ENCODE measurements at places on chromosomes 11 and 22.

DNA sequence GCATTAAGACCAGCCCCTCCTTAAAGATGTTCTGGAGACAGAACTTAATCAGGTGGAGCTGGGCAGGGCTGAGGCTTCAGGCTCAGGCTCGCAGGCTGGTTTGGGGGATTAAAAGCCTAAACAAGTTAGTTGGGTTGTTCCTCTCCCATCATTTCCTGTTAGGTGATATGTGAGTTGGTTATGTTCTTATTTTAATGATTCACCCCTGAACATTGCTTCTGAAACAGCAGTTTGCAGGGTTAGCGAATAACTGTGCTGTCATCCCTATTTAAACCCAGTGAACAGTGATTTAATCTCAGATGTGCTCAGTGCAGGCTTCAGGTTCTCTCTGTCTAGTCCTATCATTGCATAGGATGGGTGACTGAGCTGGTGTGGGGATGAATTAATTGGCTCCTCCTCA is 47.4 kb upstream of the BIRC3 start:
- DNase-seq = no peak

DNA sequence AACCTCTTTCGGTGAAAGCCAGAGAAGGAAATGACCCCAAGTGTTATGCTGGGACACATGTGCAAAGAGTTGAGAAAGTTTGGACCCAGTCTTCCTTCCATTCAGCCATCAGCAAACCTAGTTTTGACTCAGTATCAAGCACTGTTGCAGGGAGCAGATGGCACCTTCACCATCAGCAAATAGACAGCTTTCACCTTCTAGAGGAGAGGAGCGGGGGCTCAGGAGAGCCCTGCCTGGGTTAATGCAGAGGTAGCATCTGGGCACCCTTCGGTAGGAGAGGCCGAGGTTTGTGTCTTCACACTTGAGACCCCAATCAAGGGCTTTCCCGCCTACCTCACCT is 16.2 kb upstream of the MFRP start:
- no peak for DNase-seq

- no peak for DNase-seq
These were observed 66.9 kb downstream of the KCNQ1 start for GRCh38 chr11:2511421-2512369.

DNA sequence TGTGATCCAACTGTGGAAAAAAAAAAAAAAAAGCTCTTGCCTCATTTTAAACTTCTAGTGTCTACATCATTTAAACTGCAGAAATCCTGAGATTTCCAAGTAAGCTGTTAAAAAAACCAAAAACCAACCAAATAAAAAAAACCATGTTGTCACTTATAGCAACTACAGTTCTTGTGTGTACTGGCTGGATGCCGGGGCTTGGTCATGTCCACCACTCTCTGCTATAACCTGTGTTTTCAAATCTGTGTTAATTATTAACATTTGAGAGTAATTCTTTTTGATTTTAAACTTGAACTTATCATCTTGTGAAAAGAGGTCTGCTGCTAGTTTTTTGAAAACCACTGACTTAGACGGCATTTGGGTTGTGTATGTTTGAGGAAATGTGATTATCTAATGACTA is 32.2 kb upstream of the BID start:
- DNase-seq = no peak

GRCh38 chr11:33310720-33311500 is 53.7 kb downstream of the HIPK3 start:
- no peak for DNase-seq

DNA sequence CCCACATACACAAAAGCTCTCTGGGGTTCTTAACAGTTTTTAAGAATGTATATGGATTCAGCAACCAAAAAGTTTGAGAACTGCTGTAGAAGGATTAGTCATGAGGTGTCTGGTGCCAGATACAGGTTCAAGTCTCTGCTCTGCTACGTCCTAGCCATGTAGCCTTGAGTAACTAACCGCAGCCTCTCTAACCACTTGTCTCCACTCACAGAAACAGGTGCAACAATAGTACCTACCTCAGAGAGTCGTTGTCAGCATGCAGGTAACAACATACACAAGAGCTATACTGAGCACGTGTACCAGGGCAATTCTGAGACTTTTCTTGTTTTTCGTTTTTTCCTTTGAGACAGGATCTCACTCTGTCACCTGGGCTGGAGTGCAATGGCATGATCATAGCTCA is 26.9 kb downstream of the CBX7 start:
- DNase-seq = no peak

DNA sequence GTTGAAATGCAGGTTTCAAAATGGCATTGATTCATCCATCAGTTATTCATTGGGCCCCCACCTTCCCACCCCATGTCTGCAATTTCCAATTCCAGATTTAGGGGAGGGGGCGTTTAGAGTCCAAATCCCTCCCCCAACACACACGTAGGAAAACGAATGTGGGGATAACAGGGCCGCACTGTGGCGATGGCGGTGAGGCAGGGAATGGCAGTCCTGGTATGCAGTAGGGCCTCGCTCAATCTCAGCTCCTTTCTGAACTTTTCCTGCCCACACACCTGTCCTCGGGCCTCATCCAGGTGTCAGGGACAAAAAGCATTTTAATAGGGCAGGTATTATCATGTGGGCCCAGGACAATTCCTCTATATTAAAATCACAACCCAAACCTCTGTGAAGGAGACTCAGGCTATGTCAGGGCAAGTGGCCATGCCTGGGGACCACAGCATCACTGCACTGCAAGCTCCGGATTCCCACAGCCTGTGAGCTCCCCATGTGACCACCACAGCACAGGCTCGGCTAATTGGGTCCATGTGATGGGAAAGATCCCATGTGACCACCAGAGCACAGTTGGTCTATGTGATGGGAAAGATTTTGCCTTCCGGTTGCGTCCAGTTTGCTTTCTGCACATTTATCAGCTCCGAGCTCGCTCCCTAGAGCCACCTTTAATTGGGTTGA is 44.5 kb downstream of the RTL6 start:
- DNase-seq = no peak

DNA sequence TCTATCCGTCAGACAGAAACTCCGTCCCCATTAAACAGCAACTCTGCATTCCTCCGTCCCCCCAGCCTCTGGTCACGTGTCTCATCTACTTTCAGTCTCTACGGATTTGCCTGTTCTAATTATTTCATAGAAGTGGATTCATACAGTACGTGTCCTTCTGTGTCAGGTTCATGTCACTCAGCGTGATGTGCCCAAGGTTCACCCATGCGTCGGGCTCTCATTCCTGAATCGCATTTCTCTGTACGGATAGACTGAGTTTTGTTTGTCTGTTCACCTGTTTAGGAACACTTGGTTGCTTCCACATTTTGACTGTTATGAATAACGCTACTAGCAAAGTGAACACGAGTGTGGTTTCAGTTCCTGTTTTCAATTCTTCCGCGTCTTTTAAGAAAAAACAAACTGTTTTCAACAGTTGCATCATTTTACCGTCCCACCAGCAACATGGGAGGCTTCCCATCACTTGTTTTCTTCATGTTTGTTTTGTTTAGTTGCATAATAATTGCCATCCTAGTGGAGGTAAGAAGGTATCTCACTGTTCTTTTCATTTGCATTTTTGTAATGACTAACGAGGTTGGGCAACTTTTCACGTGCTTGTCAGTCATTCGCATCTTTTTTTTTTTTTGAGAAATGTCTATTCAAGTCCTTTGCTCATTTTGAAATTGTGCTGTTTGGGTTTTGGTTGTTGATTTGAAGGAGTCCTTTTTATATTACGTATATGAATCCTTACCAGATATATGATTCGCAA is 8.9 kb upstream of the NLRP6 start:
- no peak for DNase-seq

- DNase-seq = no peak
These were observed 27.4 kb downstream of the DRD2 start for GRCh38 chr11:113447621-113448315.

DNA sequence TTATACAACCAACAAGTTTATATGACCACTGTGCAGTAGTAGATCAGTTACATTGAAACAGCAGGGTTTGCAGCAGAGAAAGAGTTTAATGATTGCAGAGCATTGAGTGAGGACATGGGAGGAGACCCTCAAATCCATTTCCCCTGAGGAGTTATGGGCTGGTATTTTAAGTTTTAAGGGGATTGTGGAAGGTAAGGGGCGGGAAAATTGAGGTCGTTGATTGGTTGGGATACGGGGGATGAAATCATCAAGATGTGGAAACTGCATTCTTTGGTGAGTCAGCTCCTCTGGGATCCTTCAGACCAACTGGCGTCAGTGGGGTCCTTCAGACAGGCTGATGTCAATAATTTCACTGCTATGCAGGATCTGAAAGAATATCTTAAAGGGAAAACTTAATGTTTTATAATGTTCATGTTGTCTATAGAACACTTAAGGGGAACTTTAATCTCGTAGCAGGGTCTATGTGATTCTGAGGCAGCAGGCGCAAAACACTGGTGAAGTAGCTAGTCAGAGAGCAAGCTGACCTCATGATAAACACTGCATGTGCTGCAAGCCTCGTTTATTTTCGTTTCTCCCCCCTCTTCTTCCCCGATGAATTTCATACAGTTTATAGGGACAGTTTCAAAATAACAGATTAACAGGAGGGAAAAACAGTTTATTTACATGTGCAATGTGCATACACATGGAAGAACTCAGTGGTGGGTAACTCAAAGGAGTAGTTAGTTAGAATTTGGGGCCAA is 17.4 kb upstream of the BACE1-AS start:
- DNase-seq = no peak

GRCh38 chr11:78428266-78428636 is 10.6 kb upstream of the GAB2 start:
- DNase-seq = no peak

DNA sequence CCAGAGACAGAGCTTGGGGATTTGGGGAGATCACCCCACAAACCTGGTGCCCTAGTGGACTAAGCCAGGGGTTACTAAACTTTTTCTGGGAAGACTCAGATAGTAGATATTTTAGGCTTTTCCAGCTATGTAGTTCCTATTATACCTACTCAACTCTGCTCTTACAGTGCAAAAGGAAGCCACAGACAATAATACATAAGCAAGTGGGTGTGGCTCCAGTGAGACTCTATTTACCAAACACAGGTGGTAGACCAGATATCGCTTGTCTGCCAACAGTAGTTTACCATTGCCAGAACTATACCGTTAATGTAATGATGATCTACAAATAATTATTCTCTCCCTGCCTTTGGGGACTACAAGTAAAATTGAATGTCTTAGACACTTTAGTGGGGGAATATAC is 6.9 kb downstream of the LDHC start:
- no peak for DNase-seq

DNA sequence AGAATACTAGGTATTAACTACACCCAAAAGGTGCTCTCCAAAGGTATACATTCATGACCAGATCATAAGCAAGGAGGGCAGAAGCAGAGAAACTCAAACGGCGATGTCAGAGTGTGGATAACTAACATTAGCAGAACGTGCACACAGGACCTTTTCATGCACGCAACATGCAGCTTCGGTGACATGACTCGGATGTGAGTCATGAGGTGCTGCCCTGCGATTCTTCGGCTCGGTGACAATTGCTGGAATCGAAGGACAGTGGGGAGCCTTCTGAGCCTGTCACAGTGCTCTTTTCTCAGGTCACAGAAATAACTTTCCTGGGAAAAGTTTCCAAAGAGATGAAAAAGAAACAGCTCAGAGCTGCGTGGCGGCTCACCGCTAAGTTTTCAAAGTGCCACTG is 418.5 kb upstream of the SYN3 start:
- DNase-seq = no peak

DNA sequence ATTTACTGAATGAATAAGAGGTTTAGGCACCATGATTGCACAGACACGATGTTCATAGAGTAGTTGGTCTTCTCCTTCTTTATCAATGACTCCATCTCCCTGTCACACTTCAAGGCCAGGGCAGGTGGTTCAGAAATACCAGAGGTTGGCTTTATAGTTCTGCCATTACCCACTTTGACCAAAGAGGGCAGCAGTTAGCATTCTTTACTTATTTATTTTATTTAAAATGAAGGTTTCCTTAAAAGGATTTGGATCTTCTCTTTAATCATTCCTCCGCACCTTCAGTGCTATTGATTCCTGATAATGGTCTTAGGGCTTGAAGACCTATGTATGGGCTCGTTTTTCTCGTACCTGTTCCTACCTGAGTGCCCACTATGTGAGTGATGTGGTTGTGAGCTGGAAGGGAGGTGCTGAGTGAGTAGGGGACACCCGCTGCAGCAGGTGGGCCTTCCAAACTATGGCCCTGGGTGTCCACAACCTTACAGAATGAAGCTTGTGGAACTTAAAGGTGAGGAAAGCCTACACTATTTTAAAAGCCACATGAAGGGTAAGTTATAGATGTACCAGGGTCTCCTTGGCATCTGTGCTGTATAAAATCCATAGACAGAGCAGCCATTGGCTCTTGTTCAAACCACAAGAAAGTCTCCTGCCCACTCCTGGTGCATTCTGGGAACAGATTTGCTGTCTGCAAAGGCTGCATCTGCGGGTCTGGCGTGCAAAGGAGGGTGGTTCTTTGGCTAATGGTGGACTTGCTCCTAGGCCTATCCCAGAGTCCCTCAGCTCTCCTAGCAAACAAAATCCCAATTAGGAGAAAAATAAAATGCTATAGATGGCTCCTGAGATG is 35.0 kb downstream of the TIMP3 start:
- no peak for DNase-seq

DNA sequence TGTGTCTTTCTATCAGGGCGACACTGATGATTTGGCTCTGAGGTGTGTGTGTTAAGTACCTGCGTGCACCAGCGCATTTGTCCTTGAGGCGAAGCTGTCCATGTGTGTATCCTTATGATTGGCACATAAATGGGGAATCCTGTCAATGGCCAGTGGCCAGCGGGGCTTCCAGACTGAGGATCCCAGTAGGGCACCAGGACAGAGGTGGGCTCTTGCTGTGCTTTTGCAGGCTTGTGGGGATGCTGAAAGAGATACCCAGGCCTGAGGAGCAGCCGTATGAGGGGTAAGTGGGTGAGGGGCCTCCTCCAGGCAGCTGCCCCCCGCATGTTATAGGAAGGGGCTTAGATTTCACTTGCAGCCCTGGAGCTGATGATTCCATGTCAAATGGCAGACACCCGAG is 156.8 kb downstream of the ST3GAL4 start:
- no peak for DNase-seq

Data from renal pelvis (tissue), 12 donors.